Activated naive CD8-positive, alpha-beta T cell treated with anti-CD3 and anti-CD28 coated beads, Interleukin-2, amount 10 ng/mL, durations not matched to agents 7 days and 5 days (primary cell): ENCODE measurements at places on chromosomes 12 and 14. TPM values are rescaled to one million over a fixed set of nuclear protein-coding genes. Genes with fewer than 3 reads are reported as not detected.

DNA sequence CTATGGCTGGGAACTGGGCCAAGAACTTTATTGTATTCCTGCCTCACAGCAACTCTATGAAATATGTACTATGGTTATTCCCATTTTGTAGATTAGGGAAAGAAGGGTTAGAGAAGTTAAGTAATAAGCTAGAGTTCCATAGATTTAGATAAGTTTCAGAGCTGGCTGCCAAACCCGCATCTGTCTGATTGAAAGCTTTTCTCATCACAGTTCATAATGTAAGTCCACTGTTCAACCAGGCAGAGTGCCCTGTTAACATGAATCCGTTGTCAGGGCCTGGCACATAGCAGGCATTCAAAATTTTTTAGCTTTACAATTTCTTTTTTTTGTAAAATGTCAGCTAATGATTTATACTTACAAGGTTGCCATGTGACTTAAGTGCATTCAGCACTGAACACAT, 467.3 kb downstream of the NRXN3 start:
- no peaks in the 10 kb centered on the region for H3K4me1 ChIP-seq
- no peak overlapping the region for H3K27ac ChIP-seq
- no peak for DNase-seq
- H3K4me3 ChIP-seq = no peak overlapping the region
- peaks cover 2% of the 10 kb centered on the region for H3K27me3 ChIP-seq
- H3K36me3 ChIP-seq = no peaks in the 10 kb centered on the region

DNA sequence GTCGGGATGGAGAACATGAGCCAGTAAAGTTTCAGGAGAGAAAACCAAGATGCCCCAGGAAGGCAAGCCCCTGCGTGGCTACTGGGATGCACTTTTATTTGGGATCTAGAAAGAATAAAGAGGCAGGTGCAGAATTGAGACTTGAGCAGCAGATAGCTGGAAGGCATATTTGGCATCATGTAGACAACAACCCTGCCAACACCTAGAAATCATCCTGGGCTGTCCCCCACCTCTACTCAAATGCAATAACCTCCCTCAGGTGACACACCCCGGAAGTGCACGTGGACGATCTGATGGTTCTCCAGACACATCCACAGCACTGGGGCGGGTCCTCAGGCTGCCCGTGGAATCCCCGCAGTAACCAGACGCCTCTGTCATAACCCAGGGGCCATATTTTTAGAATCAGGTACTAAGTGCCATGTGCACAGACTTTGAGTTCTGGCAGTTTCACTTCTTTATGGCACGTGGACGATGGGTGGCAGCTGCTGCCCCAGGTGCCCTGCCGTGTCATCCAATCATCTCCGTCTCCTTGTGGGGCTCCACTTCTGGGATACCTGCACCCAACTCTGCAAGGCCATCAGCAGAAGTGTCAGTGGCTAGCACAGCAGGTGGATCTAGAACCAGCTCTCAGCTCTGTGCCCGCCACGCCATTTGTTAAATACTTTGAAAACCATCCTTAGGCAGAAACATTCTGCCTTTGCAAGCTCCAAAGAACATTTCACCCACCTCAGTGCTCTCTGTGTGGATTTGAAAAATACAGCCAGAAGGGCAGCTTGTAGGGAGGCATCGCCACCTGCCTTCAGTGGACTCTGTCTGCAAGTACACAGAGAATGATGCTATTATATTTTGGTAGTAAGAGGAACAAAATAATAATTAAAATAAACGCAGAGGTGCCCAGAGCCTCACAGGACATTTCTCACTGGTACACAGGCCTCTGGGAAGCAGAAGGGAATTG, 771.7 kb upstream of the TMEM132C start:
- H3K36me3 ChIP-seq = no peaks in the 10 kb centered on the region
- H3K27me3 ChIP-seq = no peaks in the 10 kb centered on the region
- no peaks in the 10 kb centered on the region for H3K4me1 ChIP-seq
- H3K27ac ChIP-seq = no peak overlapping the region

DNA sequence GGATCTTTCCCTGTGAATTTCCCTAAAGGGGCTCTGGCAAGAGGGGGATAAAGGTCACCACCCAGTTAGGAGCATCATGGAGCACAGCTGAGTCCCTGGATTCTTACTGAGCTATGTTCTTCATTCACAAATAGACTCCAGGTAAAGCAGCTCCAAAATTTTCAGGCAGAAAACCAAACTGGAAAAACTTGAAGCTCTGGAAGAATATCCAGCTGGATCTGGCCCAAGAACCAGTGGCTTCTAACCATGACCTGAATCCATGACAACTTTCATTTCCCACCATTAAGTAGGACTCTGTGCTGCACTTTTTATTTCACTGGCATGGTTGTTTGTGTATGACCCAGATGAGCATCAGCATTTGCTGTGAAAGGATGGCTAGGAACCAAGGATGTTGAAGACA, 180.4 kb upstream of the FKBP4 start:
- H3K27ac ChIP-seq = no peak overlapping the region
- peaks cover 22% of the 10 kb centered on the region for H3K27me3 ChIP-seq
- no peaks in the 10 kb centered on the region for H3K36me3 ChIP-seq
- H3K4me3 ChIP-seq = no peak overlapping the region
- no peak for DNase-seq

DNA sequence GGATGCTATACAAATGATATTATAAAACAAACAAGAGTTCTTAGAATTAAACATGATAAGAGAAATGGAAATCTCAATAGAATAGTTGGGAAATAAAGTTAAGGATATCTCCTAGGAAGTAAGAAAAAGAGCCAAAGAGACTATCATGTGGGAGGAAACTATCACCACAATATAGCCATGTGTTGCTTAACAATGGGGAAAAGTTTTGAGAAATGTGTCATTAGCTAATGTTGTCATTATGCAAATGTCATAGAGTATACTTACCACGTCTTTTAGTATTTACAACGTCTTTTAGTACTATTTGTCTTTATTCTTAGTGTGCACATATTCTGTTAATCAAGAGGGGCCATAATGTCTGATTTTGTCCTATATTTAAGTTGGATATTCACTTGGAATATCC, 58.7 kb downstream of the ZNF641 start:
- no peak for DNase-seq
- peaks cover 2% of the 10 kb centered on the region for H3K27me3 ChIP-seq
- H3K27ac ChIP-seq = no peak overlapping the region
- H3K36me3 ChIP-seq = no peaks in the 10 kb centered on the region

DNA sequence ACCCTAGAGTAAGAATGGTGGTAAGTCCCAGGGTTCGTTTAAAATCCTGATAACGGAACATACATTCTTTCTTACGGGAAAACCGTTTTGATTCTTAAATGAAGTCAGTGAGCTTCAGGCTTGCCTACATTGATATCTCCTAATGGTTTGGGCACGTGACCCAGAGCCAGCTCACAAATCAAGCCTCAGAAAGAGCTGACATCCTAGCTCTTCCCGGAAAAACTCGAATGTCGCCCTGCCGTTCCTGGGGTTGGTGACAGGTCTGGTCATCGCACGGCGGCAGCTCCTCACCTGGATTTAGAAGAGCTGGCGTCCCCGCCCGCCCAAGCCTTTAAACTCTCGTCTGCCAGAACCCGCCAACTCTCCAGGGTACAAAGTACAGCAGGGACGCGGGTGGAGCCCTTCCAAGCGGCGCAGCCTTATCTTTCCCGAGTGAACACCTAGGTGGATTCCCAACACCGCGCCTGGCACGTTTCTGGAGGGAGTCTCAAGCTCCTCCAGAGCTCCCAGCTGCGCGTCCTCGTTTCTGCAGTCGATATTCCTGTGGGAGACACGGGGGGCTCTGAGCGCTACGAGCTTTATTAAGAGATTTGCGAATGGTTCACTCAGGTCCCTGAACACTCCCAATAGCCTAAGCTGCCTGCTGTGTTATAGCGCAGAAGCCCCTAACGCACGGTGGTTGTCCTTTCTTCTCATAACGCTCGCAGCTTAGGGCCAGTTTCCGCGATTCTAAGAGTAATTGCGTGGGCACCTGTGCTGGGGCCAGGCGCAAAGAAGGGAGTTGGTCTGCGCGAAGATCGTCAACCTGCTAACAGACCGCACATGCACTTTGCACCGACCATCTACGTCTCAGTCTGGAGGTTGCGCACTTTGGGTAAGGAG, at the start of gene SSTR1:
Gene SSTR1, plus strand, starts transcription at position 169 of the 882 bp plus-strand sequence. CDS start 1,486 bp downstream, outside the sequence.
- H3K27me3 ChIP-seq = peaks cover 70% of the 10 kb centered on the region
- DNase-seq = no peak
- H3K36me3 ChIP-seq = no peaks in the 10 kb centered on the region
- H3K4me1 ChIP-seq = peaks cover 16% of the 10 kb centered on the region
- peak within 1 kb of the TSS; percentile 22 for H3K4me3 ChIP-seq

Gene LRRC10
- total RNA-seq = not detected
